ENCODE measurements at places on chromosomes 6 and 20. TPM values are rescaled to one million over a fixed set of nuclear protein-coding genes. Genes with fewer than 3 reads are reported as not detected.

The BPIFB4 gene
- total RNA-seq = not detected

The SLC22A16 gene
- not detected for total RNA-seq

The LST1 gene
- 23.4 TPM for total RNA-seq

The TRIM10 gene
- total RNA-seq = not detected

The MMP24 gene
- 1.6 TPM for total RNA-seq

The TBXT gene
- 0.13 TPM for total RNA-seq

The ZNF165 gene
- total RNA-seq = 3.2 TPM

The SSTR4 gene
- not detected for total RNA-seq

The COL11A2 gene
- 1.6 TPM for total RNA-seq

The BEND3 gene
- total RNA-seq = 5.9 TPM
